T follicular helper cell (primary cell): ENCODE measurements at places on chromosomes 13 and 19.
A peak's percentile ranks its signal among the peaks of the same experiment; 100 is the strongest.

DNA sequence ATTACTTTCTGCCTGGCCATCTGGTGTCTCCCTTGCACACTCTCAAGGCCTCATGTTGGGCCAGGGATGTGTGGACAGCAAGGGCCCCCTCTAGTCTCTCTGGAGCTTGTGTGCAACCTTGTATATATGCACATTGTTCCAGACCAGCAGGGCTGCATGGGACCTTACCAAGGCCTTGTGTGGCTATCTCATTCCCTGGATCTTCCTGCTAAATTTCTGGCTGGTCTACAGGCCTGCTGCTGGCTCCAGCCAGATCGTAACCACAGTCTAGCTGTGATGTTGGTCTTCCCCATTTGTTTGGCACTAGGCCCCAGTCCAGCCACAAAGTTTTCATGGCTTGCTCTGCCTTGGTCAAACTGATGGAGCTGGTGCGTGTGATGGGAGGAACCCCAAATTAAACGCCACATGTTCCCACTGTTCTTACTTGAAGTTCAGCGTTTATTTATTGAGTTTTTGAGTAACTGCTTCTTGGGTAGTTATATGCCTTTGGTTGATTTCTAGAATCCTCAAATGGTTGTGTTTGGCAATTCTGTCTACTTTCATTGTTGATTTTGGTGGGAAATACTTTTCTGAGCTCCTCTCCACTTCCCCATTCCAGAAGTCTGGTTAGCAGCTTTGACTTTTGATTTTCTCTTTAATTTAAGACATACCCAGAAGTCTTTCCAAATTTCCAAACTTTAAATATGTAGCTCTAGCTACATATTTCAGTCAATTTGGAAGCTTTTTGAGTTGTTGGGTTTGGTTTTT lies 56.4 kb downstream of the SIPA1L3 start:
- no peak for DNase-seq

DNA sequence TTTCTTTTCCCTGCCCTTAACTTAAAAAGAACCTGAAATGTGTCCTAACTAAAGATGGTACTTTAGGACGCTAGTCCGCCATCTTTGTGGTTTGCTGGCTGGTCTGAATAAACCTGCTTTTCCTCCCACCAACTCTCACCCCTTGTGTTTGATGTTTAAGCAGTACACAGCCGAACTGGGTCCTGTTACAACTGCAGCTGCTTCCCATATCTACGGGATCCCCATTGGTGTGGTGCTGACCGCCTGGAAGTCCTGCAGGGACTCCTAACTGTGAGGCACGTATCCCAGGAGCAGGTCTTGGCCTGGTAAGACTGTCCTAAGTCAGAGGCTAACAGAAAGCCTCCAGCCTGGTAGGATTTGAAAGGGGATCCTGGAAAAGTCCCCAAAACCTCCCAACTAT lies 40.9 kb upstream of the VSTM2B start:
- DNase-seq, result no peak

- DNase-seq, result no peak
These were observed 411.8 kb downstream of the ZNF536 start for GRCh38 chr19:30783936-30784335.

GRCh38 chr13:31733066-31733465 lies 6.3 kb upstream of the RXFP2 start:
- no peak for DNase-seq

GRCh38 chr19:56823417-56823816 lies 17.1 kb downstream of the PEG3 start:
- DNase-seq, result no peak

DNA sequence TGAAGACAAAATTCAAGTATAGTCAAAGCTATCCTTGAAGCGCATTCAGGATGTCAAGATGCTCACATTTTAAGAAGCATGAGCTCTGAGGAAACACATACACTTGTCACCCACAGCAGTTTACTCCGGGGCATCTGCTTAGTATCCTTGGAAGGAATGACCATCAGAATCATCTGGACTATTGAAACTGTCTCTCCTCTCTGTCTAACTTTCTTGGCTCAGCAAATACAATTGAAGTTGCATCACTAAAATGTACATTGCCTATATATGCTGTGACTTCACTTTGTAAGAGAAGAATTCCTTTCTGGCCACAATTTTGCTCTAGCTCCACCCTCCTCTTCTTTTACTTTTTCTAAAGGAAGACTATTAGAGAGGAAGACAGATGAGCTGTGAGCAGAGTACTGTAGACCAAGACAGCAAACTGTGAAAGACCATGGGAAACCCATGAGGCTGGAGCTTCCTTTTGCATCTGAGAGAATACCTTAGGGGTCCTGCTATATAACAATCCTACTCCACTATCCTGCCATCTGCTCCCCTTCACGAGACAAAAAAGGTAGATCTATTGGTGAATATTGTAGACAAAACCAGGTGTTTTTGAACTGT lies 906.3 kb downstream of the PCDH9 start:
- DNase-seq, result no peak

- DNase-seq, result no peak
These were observed 33.3 kb downstream of the GARRE1 start for GRCh38 chr19:34287662-34288140.

DNA sequence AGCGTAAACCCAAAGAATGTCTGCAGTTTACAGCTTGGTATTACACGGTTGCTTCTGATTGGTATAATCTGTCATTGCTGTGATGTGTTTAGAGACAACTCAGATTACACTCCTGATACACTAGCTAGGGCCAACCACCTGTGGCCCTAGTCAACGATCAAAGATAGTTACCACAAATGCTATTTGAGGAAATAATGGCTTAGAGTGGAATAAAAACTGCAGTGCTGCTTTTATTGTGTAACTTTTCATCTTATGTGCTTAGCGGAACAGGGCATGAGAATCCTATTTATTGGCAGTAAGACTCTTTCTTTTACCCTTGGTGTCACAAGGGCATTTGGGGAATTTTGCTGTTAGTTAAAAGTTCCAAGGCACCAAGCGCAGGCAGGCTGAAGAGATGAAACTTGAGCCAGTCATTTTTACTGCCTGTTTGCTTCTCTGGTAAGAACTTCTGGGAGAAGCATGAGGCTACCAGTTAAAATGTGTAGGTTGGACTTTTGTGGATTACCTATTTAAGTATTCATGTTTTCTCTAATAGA lies 363.3 kb downstream of the KCNRG start:
- no peak for DNase-seq

DNA sequence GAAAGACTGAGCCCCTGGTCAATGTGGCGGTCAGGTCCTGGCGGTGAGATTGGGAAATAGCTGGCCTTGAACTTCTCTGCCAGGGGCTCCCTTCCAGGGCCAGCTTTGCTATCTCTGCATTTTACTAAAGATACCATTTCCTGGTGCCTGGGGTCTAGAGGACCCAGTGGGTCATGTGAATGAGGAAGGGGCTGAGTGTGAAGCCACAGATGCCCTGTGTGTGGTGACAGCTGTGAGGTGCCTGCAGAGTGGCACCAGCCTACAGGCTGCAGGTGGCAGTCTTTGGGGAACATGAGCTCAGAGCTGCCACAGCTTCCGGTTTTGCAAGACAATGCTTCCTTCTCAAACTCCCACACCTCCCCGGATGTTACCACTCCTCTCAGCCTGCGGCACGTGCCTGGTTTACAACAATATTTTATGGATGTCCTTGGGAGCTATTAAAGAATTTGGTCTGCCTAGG lies 5.2 kb upstream of the MLNR start:
- peak; percentile 14 for DNase-seq

DNA sequence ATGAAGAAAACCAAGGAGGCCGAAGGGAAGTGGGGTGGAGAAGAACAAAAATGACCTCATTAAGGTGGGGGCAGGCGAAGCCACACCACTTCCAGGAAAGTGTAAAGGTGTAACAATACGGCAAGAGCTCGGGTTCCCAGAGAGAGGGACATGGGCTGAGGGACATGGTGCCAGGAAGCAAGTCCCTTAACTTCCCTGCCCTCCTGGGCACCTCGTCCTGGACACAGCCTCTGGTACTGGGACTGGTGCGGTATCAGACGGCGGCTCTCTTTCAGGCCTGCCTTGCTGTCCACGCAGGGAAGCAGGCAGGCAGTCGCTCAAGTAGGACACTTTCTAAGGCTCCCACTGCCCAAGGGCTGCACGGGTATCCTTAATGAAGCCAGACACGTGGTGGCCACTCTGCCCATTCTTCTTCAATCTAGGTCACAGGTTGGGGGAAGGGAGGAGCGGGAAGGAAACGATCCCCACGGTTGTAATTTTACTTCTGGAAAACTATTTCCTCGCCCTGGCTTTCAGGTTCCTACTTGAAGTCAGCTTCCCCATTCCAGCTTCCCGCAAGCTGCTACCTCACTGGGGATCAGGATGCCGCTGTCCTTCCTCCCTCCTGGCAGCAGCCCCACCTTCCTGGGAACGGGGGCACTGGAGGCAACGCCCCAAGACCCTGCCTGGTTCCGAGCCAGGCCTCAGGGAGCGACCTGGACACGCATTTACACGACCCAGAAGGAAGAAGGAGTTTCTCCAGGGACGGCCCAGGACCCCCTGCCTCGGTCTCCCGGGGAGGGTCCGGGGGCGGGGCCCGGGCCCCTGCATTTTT lies 1.2 kb downstream of the AP3D1 start:
- no peak for DNase-seq

GRCh38 chr19:34319785-34320184 lies 45.2 kb upstream of the GPI start:
- DNase-seq, result no peak

- DNase-seq, result no peak
These were observed 820 bp upstream of the REXO1 start for GRCh38 chr19:1849132-1849474.

GRCh38 chr19:50500060-50500752 lies 10.8 kb downstream of the JOSD2 start:
- DNase-seq, result no peak

DNA sequence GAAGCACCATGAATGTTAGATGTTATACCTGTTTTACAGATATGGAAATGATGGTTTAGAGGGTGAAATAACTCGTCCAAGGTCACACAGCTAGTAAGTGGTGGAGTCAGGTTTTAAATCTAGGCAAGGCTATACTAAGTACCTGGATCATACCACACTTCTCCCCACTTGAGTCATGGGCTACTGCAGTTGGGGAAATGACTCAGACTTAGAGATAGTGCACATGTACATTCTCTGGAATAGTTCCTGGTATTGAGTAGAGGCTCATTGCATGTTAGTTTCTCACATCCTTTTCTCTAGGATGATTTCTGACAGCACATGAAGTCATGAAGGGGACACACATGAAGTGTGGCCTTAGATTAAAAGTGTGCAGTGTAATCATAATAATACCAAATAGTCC lies 76.2 kb upstream of the TNFSF11 start:
- no peak for DNase-seq

DNA sequence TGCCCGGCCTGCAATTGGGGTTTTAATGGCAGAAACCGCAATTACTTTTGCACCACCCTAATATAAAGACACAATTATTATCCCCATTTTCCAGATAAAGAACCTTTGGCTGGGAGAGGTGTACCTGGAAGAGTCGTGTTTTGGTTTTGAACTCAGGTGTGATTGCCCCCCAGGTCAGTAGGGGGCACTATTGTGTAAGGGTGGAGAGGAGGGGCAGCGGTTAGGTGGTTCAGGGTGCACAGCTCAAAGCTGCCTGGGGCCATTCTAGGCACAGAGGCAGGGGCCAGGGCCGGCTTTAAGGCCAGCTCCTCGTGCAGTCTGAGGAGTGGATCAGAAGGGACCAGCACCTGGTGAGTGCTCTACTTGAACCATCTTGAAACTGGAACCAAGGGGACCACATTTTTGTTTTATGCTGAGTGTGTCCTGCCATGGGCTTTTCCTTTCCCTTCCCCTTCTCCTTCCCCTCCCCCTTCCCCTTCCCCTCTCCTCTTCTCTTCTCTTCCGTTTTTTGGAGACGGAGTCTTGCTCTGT lies 5.8 kb upstream of the FCGRT start:
- DNase-seq, result peak; percentile 69

DNA sequence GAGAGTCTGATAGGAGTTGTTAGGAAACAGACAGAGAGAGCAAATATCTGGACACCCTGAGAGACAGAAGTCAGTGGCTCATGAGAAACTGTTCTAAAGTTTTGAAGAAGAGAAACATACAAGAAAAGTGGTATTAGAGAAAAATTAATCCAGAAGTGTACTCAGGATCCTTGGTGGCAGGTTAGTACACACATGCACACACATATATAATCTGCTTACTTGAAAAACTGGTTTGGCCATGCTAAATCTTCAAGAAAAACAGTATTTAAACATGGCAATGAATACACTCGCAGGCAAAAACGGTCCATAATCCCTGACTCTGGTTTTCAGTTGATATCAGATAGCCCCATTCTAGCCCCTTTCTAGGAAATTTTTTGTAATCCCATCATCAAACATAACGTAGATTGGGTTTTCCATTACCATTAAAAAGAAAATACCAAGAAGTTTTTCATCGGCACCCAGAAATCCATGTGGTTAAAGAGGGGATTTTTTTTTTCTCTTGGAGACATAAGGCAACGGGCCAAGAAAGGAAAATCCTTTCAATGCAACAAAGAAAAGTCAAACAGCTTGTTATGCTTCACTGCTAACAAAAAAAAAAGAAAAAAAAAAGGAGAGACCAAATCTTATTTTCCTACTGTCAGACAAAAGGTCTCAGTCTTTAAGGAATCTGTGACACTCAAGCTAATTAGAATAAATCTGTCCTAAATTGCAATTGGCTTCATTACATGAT lies 178.0 kb upstream of the MIR17HG start:
- DNase-seq, result no peak

DNA sequence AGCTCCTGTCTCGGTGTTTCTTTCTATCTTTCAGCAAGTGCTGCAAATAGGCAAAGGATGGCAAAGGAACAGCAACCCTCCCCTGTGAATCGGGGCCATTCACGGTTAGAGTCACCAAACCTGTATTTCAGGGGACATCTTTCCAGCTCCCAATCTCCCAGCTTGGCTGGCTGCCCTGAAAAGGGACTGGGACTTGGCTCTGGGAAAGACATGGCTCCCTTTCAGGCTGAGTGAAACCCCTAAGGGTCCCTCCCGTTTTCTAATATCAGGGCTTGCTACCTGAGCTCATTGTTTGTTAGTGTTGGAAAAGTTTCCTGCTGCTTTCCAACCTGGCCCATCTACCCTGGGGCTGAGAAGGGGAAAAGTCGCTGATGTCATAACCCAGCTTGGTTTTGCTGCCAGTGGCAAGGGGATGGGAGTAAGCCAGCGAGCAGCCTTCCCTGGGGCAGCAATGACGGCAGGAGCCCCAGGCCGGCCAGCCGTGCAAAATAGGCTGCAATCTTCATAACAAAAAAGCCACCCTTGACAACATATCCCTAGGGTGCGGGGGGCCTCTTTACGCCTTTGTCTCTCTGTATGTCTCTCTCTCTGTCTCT lies 29.9 kb downstream of the SERP2 start:
- no peak for DNase-seq

DNA sequence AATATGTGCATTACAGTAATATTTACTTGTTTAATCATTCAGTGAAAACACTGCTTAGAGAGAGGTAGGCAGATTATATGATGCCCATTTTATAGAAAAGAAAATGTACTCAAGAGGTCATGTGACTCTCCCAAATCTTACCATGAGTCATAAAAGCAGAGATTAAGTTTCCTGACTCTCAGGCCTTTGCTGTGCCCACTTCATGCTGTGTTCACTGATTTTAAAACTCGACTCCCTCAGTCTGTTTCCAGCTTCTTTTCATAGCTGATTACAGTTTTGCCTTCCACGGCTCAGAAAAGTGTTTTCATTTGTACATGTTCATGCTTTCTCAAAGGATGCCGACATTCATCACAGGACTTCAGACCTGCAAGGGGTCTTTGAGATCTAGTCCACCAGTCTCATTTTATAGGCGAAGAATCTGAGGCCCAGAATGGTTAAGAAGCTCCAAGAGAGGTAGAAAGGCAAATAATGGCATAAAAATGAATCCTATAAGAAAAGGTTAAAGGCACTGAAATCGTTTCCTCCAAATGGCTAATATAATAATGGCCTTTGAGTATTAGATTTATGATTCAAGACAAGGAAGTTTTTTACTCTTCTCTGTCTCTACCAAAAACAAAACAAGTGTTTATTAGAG lies 9.0 kb upstream of the IPO5 start:
- DNase-seq, result no peak

GRCh38 chr19:19096641-19097627 lies 33.1 kb downstream of the SLC25A42 start:
- no peak for DNase-seq
